ENCODE measurements at places on chromosomes 5 and 9. TPM values are rescaled to one million over a fixed set of nuclear protein-coding genes. Genes with fewer than 3 reads are reported as not detected.

The ZNF462 gene
- total RNA-seq, result 6.8 TPM

The CD14 gene
- total RNA-seq, result 2.6 TPM

The DNAI1 gene
- total RNA-seq, result not detected

The ADAMTSL1 gene
- total RNA-seq, result 67.7 TPM

The PCDHGB1 gene
- total RNA-seq, result 1.3 TPM

The IL13 gene
- total RNA-seq, result not detected

The MEIKIN gene
- total RNA-seq, result not detected
